Cortex of kidney (tissue), 1 donor: ENCODE measurements at places on chromosomes 7 and 10.

GRCh38 chr10:125624800-125625199 is 58.2 kb downstream of the TEX36 start:
- DNase-seq = no peak

DNA sequence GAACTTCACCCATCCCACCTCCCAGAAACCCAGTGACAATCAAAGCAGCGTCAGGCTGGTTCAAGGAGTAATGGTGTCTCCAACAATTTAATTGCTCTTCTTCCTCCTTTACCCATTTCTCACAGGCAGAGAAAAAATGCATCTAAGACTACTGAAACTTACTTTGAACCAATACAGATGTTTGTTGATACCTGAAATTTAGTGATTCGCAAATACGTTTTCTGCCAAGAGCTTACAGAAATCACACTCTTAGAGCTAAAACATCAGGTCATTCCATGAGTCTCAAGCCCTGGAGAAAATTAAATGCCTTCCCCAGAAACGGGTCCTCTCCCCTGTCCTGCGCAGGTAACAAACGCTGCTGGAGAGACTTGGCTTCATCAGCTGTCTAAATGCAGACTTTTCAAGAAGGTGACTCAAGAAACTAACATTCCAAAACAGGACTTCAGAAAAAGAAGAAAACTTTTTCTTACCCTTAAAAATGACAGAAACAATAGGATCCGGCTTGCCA is 443 bp downstream of the MYOF start:
- no peak for DNase-seq

GRCh38 chr10:82252081-82252480 is 377.1 kb downstream of the NRG3 start:
- no peak for DNase-seq

DNA sequence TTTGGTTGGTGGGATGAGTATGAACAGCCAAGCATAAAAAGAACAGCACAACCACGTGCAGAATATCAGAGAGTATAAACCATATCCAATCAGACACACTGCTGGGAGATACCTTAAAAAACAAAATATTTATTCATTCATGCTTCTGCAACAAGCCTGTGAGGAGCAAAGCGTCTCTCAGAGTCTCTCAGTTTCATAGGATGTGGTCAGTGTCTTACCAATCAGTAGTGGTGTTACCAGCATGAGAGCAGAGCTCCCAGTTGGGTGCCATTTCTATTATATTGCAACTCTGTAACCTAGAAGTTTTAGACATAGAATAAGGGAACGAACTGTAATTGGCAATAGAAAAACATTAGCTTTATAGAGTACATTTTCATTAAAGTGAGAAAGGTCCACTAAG is 445.9 kb upstream of the LRRN3 start:
- DNase-seq = no peak

DNA sequence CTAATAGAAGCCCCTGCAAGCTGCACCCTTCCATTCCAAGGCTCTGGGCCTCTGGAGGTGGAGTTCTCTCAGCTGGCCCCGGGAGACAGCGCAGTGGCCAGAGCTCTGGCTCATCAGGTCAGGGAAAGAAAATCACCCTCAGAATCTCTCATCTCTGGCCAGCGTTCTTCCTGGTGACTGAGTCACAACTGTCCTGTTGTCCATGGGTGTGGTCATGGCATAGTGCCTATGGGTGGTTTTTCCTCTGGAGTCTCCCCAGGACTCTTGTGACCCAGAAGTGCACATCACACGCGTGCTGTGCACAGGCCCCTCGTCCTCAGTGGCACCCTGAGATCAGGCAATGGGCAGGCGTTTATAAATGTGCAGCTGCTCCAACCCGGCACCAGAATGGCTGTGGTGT is 27.4 kb upstream of the FXYD4 start:
- DNase-seq = no peak

DNA sequence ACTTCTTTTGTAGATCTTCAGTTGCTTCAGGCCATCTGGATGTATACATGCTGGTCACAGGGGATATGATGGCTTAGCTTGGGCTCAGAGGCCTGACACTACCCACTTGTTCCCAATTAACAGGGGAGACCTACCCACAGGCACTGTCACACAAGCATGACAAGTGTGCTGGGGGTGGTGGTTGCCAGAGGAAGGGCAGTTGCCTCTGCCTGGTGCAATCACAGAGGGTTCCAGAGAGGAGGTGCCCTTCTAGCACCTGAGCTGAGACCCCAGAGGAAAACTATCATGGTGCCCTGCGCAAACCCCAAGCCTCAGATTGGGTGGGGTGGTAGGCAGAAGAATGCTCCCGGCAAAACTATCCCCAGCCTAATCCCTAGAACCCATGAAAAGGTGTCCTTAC is 65.6 kb upstream of the NANOS1 start:
- DNase-seq = no peak

DNA sequence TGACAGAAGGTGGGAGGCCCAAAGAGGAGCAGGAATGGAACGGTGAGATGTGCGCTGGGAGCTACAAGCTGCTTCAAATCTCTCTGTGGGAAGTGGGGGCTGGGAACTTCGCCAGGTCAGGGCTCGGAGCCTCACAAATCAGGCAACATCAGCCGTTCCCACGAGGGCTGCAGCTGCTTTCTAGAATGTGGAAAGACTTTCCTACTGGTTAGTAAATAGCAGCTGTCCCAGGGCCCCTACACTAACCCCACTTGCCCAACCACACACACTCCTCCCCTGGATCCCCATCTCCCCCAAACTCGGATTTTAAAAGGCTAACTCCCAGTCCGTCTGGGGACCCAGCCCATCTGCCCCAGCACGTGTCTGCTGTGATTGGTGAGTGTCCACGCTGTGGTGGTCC is 40.6 kb upstream of the PITRM1 start:
- no peak for DNase-seq

DNA sequence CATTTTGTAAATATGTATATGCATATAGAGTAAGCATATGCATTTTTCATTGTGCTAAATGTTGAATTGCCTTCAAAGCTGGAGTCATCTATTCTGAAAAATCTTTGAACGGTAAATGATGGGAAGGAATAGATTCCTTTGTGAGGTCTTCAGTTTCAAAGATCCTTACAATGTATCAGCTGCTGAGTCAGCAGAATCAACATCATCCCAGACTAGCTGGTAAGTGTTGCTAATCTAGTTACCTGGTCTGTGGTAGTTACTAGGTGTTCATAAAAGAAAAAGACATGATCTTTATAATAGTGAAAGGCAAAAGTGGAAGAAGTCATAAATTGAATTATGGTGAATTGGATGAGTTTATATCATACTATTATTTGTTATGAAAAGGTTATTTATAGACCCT is 10.6 kb upstream of the STAM start:
- no peak for DNase-seq

DNA sequence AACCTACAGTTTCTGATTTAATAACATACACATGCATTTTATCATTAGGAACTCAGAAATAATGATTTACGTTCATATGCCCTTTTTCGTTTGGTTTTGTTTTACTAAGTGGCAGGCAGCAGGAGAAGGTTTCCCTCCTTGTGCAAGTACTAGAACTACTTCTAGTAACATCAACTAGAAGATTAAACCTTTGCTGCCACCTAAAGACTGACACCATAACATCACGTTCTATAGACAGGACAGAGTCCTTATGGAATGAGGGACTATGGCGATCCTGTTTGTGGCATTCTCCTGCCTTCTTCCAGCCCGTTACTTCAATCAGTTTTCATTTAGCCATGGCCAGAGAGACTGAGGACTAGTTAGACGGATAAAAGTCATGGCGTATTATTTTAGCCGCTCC is 53.2 kb downstream of the GAD2 start:
- no peak for DNase-seq

DNA sequence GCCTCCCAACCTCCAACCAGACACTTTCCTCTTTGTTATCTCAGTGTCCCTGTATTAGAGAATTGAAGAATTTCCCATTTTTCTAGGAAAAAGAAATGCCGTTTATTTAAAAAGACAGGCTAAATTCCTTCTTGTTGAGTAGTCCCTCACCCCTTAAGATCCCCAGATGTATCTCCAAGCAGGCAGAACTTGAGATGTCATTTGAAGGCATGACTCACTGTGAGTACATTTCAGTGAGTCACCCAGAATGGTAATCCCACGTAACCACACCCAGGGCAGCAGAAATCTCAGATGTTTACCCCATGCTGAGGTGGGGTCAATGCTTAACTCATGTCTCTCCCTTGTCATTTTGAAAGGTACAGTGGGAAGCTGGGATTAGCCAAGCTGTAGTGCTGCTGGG is 4.4 kb downstream of the ZNF655 start:
- no peak for DNase-seq

- no peak for DNase-seq
Observed at GRCh38 chr10:29922892-29923291, 136.5 kb downstream of the JCAD start.

- DNase-seq = no peak
Observed at GRCh38 chr7:73343671-73344380, 15.9 kb downstream of the FKBP6 start.

DNA sequence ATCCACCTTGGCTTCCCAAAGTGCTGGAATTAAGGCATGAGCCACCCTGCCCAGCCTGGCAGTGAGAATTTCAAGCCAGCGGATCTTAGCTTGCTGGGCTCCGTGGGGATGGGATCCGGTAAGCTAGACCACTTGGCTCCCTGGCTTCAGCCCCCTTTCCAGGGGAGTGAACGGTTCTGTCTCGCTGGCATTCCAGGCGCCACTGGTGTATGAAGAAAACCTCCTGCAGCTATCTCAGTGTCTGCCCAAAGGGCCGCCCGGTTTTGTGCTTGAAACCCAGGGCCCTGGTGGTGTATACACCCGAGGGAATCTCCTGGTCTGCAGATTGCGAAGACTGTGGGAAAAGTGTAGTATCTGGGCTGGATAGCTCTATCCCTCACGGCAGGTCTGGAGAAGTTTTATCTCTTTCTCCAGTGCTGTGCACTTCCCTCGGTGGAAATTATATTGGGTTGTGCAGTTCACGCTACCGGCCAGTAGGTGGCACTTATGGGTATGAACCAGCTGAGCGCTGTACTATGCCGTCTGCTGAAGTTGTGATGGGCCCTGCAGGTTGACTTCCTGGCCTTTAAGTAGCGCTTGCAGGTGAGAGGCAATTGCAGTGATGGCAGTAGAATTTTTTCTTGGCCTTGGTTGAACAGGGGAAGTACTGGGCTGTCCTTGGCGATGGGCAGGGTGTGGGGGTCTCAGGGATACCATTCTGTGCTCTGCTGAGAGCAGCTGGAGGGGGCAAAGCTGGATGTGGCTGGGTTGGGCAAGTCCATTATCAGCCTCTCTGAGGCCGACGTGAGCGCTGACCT is 138.0 kb upstream of the MTPN start:
- DNase-seq = no peak

DNA sequence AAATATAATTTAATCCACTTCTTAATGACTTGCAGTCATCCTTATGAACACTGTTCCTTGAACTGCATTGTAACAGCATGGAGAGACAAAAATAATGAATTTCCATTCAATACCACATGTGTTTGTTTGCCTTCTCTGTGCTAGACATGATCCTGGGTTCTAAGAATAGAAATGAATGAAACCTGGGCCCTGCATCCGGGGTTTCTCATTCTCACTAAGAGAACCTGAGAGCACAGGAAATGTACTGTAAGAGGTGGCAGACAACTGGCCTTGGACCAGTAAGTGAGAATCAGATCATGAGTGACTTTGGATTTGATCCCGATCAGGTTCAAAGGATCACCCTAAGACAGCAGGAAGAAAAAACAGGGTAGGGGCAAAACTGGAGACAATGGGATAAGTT is 37.2 kb upstream of the CUL1 start:
- DNase-seq = no peak

DNA sequence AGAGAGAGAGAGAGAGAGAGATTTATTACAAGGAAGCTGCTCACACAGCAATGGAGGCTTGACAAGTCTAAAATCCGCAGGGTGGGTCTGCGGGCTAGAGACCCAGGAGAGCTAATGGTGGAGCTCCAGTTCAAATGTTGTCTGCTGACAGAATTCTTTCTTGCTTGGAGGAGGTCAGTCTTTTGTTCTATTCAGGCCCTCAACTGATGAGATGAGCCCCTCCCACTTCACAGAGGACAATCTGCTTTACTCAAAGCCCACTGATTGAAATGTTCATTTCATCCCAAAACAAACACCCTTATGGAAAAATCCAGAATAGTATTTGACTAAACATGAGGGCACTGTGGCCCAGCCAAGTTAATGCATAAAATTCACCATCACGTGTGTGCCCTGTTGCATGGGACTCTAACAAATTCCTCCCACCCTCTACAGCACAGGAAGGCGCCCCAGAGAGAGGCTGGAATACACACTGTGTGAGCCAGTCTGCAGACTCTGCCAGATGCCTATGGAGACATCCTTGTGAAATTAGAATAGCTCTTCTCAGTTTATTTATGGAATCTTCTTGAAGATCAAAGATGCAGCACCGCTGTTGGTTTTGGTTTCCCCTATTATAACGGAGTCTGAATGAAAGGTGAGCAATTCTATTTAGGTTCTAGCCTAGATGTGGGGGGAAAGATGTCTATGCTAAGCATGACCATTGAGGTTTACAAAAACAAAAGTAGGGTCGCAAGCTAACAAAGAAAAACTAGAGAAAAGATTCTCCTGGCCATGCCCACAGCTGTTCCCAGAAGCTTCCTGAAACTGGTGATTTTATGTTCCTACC is 123.0 kb upstream of the SFMBT2 start:
- no peak for DNase-seq

GRCh38 chr7:19327018-19327417 is 181.8 kb upstream of the FERD3L start:
- no peak for DNase-seq

- DNase-seq = no peak
Observed at GRCh38 chr7:1531263-1531978, 919 bp downstream of the MAFK start.
